ENCODE measurements at places on chromosomes 1 and 21.
A peak's percentile ranks its signal among the peaks of the same experiment; 100 is the strongest.

DNA sequence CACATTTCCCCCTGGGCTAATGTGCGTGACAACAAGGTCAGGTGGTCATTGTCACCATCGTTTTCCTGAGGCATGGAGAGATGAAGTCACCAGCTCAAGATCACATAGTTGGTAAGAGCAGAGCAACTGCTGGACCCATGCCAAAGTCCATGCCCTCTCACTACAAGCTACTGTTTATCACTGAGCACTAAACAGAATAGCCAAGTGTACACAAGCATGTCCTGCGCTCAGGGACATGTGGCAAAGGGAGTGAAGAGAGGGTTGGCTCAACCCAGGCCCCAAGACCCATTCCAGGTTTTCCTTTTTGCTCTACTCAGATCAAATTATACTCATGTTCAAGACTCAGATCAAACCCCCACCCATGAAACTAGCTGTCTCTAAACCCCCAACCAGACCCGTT lies 20.8 kb downstream of the LRRC52 start:
- DNase-seq, result no peak

DNA sequence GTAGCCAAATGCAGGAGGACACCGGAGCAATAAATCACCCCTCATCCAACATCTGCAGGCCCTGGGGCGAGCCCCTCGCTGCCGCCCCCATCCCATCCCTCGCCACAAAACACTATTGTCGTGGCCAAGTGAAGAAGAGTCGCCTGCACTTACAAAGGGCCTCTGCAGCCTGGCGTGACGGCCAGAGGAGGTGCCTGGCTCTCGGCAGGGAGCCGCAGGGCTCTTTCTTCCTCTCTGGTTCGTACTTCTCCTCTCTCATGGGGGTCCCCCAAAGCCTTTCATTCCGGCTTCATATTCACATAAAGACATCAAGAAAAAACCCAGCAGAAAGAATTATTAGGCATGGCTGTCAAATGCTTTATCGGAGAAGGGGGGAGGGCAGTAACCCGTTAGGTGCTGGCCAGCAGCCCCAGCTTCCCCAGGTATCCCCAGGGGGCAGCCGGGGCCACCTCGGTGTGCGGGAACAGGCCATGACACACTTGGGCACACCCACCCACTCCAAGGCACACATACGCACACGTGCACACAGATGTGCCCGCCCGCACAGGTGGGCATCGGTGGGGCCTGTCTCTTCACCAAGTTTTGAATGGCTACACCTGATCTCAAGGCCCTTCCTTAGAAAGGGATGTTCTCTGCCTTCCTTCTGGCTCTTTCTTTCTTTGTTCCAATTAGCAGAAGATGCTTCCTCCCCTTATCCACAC lies 149.1 kb downstream of the PRDM16 start:
- no peak for DNase-seq

DNA sequence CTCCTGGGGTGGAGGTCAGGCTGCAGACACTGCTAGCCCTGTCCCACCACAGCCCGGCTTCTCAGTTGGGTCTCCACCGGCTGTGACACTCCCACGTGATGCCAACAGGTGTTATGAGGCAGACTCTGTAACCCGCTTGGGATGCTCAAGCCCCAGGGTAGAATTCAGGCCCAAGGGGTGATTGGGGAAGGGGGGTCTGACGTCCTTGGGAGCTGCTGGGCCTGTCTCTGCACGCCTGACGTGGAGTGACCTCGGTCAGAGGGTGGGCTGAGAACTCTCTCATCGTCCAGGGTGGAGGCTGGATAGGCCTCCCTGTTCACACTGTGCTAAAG lies 7.7 kb upstream of the HES5 start:
- no peak for DNase-seq

- DNase-seq, result no peak
Observed at GRCh38 chr21:18007121-18007520, 188.0 kb upstream of the C21orf91 start.

- no peak for DNase-seq
Observed at GRCh38 chr1:171652234-171652822, at the start of gene MYOC. TSS of gene MYOC (minus strand) at chr1:171652688. CDS start at chr1:171652611, 77 bp downstream.

DNA sequence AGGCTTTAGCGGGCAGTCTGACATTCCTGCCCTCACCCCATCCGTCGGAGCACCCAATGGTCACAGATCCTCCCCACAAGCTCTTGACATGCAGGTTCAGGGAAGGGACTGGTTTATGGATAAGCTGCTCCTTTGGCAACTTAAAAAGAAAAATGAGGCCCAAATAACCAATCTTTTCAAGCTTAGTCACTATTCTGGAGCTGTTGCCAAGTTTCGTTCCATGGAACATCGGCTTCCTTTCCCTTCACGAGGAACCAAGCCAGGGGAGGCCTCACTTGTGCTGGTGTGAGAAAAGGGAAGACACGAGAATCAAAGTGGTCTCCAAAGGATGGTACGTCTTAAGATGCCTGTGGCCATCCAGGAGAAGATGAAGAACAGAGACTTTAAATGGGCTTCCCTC lies 46.1 kb upstream of the LPAR3 start:
- no peak for DNase-seq

DNA sequence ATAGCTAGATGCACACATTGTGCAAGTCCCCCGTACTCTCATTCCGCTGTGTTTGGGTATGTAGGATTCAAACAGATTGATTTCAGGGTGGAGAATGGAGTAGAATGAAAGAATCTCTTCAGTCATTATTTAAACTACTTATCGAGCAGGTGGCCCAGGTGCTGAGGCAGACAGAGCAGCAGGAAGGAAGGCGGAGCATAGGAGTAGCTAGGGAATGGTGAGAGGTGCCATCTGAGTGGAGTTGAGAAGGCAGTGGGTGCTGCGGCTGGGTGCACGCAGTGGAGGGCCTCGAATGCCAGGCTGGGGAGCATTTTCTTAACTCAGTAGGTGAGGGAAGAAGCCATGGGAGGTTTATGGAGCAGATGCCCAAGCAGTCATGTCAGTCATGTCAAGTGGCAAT lies 45.2 kb upstream of the CD101 start:
- DNase-seq, result peak; percentile 30

DNA sequence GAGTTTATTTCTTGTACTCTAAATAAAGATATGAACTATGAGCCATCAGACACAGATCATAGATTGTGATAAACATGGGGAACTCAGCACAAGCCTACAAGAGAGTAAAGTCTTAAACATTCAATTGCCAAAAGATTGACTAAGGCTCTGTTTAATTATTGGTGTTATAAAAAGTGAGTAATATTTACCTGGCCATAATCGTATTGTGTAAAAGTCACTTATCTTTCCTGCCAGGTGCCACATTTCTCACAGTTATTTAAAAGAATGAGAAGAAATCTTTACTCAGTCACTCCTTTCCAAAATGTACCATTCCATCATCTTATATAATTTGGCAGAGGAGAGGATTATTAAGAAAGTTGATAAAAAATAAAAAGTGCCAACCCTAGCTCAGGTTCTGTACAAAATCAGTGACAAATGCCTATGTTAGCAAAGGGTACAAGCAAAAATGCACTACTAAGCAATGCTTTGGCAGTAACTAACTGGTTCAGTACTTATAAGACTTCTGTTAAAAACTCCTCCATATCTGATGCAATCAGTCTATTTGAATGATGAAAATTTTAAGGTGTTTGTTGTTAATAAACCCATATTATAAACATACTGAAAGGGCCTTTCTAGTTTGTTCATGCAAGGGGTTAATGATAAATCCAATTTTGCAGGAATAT lies 5.8 kb upstream of the NR5A2 start:
- no peak for DNase-seq

GRCh38 chr1:204045430-204045829 lies 27.5 kb upstream of the SOX13 start:
- DNase-seq, result no peak

DNA sequence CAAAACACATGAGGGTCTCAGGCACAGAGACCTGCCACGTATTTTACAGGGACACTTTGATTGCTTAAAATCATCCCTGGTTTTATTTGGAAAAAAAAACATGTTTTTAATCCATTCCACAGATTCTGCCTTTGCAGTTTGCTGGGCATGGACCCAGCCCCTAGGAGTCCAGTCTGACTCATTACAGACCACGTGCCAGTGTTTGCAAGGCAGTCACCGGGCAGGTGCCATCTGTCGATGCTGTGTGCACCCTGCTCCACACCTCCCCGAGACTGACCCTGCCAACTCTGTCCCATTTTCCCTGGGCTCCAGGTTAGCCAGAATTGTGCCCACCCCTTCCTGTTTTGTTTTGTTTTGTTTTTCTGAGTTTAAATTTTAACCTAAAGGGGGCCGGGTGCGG lies 148.4 kb upstream of the TMEM51 start:
- DNase-seq, result no peak

DNA sequence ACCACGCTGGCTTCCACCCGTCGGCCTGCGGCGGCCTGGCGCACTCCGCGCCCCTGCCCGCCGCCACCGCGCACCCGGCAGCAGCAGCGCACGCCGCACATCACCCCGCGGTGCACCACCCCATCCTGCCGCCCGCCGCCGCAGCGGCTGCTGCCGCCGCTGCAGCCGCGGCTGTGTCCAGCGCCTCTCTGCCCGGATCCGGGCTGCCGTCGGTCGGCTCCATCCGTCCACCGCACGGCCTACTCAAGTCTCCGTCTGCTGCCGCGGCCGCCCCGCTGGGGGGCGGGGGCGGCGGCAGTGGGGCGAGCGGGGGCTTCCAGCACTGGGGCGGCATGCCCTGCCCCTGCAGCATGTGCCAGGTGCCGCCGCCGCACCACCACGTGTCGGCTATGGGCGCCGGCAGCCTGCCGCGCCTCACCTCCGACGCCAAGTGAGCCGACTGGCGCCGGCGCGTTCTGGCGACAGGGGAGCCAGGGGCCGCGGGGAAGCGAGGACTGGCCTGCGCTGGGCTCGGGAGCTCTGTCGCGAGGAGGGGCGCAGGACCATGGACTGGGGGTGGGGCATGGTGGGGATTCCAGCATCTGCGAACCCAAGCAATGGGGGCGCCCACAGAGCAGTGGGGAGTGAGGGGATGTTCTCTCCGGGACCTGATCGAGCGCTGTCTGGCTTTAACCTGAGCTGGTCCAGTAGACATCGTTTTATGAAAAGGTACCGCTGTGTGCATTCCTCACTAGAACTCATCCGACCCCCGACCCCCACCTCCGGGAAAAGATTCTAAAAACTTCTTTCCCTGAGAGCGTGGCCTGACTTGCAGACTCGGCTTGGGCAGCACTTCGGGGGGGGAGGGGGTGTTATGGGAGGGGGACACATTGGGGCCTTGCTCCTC lies 1.9 kb downstream of the OLIG2 start:
- no peak for DNase-seq

- no peak for DNase-seq
Observed at GRCh38 chr1:31127266-31127665, 61.7 kb upstream of the PUM1 start.

DNA sequence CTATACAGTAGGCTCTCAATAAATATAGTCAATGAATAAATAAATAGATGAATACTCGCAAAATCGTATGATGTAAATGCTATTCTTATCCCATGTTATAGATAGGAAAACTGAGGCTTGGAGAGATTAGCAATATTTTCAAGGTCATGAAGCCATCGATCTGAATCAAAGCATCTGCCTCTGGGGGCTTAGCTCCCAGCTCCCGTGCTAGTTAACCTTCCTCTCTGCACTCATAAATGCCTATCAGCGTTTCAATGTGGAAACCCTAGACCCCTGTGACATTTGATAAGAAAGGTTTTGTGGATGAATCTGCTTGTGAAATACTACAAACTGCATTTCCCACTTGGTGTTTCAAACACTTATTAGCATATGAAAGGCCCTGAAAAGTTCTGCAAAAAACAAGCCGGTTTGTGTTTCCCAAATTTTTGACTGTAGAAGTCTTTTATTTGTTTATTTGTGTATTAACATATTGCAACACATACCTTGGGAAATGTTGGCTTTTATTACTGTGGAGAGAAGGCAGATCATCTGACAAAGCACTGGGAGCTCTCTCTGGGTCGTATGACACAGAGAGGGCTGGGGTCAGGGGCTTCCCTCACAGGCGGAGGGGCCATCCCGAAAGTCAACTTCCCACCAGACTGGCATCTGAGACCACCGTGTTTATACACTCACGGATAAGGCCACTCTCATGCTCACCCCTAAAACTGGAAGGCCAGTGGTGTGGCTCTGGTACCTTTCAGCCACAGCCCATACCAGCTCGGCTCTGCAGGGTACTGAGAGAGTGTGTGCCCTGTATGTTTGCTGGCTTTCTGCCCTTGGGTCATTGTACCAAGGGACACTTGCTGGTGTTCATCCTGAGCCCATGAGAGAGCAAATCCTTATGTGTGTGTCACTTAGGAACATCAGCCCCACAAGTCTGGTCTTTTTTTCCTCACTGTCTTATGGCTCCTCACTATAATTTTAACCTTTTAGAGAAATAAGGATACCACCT lies 993 bp upstream of the PROK1 start:
- DNase-seq, result no peak

DNA sequence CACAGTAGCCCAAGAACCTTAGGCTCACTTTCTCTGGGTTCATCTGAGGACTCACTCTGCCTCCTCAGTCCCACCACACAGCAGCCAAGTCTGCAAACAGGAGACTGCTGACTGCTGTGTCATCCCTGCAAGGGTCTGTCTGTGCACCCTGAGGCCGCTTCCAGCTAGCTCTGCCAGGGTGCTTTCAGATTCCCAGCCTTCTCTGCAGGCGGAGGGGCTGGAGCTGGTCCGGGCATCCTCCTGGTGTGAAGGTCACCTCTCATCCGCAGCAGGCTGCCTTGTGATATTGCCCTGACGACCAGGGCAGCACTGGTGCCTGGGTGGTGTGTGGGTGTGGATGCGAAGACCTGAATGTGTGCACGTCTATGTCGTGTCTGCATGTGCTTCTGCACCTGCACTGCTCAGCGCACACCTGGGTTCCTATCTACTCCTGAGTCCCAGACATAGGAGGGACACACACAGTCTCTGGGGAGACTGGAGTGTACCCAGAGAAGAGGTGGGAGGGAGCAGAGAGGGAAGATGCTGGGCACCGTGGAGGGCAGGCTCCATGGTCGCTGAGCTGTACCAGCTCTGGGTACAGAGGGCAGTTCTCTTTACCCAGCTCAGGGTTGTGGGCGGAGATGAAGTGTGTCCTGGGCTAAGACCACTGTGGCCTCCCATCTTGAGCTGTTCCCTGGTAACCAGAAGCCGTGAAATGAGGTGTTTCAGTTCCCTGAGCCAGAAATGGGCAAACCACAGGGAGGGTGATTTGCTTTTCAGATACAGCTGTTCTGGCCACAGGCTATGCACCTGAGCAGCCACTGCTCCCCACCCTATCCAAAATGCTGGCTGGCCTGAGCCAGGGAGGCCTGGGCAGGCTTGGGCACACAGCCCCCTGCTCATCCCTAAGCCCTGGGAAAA lies 160.9 kb upstream of the CSF3R start:
- no peak for DNase-seq

DNA sequence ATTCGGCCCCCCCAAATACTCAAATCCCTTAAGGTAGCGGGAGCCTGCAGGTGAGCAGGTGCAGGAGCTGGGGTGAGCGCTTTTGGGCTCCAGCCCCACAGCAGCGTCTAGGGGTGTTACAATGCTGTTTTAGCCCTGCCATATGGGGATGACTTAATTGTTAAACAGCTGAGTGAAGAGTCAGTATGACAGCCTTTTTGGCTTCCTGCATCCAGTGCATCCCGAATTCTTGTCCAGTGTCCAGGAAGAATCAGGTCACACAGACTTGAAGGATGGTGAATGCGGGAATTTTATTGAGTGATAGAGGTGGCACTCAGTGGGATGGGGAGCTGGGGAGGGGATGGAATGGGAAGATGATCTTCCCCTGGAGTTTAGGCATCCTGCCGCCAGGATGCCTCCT lies 30.4 kb upstream of the HHAT start:
- DNase-seq, result no peak

- no peak for DNase-seq
Observed at GRCh38 chr1:119048624-119049404, 60.7 kb upstream of the TBX15 start.
